ENCODE measurements at places on chromosomes 1 and 21. TPM values are rescaled to one million over a fixed set of nuclear protein-coding genes. Genes with fewer than 3 reads are reported as not detected.

Gene WNT9A
- total RNA-seq: 0.37 TPM

DNA sequence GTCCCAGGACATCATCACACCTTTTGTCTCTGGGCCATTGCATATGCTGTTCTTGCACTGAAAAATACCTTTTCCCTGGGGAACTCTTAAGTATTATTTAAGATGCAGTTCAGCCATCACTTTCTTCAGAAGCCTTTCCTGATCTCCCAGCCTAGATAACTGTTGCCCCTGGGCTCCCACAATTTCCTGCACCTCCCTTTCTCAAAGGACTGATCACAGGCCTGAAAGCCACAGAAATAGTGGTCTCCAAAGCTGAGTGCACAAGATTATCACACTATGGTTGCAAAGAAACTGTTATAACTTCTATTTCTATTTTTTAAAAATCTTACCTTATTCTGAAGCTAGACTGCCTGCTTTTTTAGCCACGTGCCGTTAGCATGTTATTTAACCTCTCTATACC, 2.8 kb upstream of the ZSCAN20 start:
- DNase-seq: no peak
- H3K27ac ChIP-seq: no peak overlapping the region
- peaks cover 37% of the 10 kb centered on the region for H3K27me3 ChIP-seq
- peaks cover 20% of the 10 kb centered on the region for H3K4me1 ChIP-seq

Gene TSPAN1
- total RNA-seq: 94.8 TPM

DNA sequence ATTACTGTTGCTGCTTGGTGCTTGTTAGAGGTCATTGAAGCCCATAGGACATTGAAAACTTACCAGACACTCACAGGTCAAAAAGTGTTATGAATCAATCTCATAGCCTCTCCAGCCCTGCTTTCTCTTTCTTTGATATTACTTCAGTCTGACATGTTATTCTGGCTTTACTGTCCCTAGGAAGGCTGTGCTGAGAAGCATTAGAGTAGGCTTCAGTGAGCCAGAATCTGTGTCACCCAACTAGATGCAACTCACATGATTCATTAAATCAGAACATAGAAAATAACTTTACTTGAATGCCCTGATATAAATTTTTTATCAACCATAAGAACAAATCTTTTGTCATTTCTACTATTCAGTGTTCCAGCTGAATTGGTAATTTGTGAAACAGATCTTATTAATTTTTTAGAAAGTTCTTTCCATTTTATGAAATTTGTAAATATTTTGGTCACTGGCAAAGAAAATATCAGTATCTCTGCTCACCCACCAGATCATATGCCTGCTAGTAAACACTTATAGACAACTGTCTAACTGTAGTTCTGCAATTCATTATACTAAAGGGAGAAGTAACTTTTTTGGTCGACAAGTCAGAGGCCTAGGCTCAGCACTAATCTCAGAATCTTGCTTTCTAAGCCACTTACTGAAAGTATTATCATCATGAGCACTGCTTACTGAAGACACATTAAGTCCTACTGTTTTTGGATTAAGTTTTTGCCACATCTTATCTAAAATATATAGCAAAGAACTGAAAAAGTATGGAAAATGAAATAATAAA, 48.2 kb downstream of the RPAP2 start:
- H3K36me3 ChIP-seq: peaks cover 5% of the 10 kb centered on the region
- H3K4me3 ChIP-seq: no peak overlapping the region
- no peak overlapping the region for H3K27ac ChIP-seq
- no peak for DNase-seq
- H3K4me1 ChIP-seq: no peaks in the 10 kb centered on the region
- H3K27me3 ChIP-seq: no peaks in the 10 kb centered on the region
